ENCODE measurements at places on chromosomes 12 and 14.
A peak's percentile ranks its signal among the peaks of the same experiment; 100 is the strongest.

GRCh38 chr14:64525354-64525753, 15.2 kb upstream of the HSPA2 start:
- no peak overlapping the region for H3K27ac ChIP-seq
- DNase-seq = no peak

GRCh38 chr12:113874999-113875561, 91.0 kb downstream of the RBM19 start:
- no peaks in the 10 kb centered on the region for H3K36me3 ChIP-seq
- H3K4me3 ChIP-seq = no peak overlapping the region
- peaks cover 3% of the 10 kb centered on the region for H3K27me3 ChIP-seq
- H3K4me1 ChIP-seq = peaks cover 17% of the 10 kb centered on the region

DNA sequence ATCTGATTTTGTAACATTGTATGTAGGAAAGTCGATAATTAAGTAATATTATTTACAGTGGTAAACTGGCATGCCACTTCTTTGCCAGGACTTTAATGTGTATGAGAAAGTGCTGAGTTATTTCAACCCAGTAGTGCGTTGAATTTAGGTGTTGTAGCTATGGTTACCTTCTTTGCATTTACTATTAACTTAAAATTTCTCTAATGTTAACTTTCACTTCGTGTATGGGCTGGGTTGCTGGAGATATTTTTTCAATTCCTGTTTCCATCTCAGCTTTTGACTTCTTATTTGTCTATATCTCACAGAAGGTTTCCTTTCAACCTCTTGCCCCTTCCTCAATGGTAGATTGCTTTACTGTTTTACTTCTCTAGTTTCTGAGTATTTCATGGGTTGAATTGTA, 1345.6 kb downstream of the FSCB start:
- H3K27me3 ChIP-seq = no peaks in the 10 kb centered on the region
- no peak for DNase-seq
- no peaks in the 10 kb centered on the region for H3K36me3 ChIP-seq
- H3K27ac ChIP-seq = no peak overlapping the region
- H3K4me3 ChIP-seq = no peak overlapping the region

DNA sequence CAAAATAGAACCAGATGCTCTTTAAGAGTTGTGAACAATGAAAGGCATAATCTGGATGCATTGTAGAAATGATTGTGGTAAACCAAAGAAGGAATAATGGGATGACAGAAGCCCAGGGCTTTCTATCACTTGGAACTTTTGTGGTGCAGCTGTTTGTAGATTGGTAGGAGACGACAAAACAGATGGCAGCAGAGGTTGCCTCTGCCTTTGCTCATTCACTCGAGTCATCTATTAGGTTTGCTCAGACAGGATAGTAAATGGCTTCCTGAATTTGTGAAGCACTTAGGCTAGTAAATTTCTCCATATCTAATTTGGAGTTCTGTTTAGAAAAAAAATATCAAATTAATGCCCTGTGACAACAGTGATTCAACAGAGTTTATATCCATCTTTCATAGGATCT, 78.4 kb downstream of the FGD4 start:
- no peaks in the 10 kb centered on the region for H3K27me3 ChIP-seq
- H3K27ac ChIP-seq = no peak overlapping the region
- H3K36me3 ChIP-seq = no peaks in the 10 kb centered on the region
- H3K4me3 ChIP-seq = no peak overlapping the region

- H3K4me1 ChIP-seq = no peaks in the 10 kb centered on the region
- H3K4me3 ChIP-seq = no peak overlapping the region
- DNase-seq = no peak
- H3K36me3 ChIP-seq = no peaks in the 10 kb centered on the region
- H3K27me3 ChIP-seq = peaks cover 2% of the 10 kb centered on the region
- no peak overlapping the region for H3K27ac ChIP-seq
These were observed 51.4 kb upstream of the ANO2 start for GRCh38 chr12:5996459-5996858.

DNA sequence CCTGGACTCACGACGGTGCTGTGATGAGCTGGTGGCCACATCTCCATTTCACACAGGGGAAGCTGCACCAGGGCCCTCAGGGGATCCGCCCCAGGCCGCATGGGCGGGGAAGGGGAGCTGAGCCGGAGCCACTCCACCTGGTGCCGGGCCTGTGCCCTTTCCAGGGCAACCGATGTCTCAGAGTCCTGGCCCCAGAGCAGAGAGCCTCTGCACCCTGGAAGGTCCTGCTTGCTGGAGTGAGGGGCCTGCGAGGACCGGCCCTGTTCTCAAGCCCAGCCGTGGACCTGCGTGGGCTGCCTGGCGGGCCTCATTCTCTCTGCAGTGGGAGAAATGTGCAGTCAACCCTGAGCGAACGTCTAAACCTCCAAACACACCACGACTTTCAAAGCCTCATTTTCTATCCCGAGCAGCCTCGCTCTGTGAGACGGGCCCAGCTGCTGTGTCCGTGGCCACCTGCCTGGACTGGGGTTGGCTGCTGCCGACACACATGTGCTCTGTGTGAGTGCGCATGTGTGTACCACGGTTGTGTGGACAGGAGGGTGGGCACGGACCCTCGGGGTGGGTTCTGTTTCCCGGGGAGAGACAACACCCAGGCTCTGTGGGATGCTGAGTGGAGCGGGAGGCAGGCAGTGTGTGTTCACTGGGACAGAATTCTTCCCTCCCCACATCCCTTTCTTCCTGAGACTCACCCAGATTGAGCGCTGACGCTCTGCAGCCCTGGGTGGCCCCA, 163.5 kb downstream of the KIF26A start:
- H3K4me3 ChIP-seq = no peak overlapping the region
- no peaks in the 10 kb centered on the region for H3K4me1 ChIP-seq
- no peak overlapping the region for H3K27ac ChIP-seq
- H3K36me3 ChIP-seq = no peaks in the 10 kb centered on the region
- no peaks in the 10 kb centered on the region for H3K27me3 ChIP-seq
- DNase-seq = no peak

DNA sequence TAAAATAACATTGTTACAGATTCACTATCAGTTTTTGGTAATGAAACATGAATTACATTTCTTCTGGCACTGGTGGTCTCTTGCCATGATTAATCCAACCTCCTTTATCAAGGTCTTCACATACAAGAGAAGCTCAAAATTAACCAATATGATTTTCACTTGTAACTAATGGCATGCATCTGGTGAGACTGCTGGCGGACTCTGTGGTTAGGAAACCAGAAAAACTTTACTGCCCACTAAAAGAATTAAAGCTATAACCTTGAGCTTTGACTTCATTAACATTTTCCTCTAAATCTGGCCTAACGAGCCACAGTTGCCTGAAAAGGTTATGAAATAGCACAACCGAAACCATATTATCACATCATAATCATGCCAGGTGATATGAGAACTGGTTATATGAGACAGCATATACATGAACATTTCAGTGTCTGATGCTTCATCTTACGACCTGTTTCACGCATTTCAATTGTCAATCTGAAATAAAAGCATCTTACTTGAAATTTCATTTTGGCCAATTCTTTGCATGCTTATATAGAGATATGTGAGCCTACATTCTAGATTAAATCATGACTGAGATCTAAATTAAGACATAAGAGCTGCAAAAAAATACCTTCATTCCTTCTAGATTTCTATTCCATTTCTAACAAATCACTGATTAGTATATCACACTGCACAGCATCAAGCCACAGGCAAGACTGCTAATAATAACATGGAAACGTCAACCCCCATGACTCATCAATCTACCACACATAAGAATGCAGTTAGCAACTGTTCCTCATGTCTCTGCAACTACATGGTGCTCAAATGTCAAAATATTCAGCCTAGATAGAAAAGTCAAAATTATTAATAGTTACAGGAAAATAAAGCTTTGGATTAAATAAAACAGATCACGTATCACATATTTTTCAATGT, 89.3 kb downstream of the OSBPL8 start:
- peak overlapping the region; percentile 71 for H3K27ac ChIP-seq
- no peak overlapping the region for H3K4me3 ChIP-seq
- peak; percentile 96 for DNase-seq
- no peaks in the 10 kb centered on the region for H3K27me3 ChIP-seq

DNA sequence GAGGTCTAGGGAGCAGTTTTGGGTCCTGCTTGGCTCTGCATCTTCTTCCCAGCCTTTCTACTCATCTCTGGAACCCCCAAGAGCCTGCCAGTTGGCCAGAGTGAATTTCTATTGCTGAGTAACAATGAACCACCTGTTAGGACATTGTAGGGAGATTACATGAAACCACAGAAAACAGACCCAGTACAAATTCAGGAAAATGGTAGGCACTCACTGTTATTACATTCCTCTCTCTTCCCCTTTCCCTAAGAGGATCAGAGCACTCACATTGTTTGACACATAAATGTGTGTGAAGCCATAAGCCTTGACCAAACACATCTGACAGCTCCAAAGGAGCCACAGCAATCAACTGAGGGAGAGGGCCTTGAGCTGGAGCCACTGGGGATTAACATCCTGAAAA, 216.1 kb downstream of the TMEM132D start:
- no peaks in the 10 kb centered on the region for H3K4me1 ChIP-seq
- no peak overlapping the region for H3K4me3 ChIP-seq
- H3K27me3 ChIP-seq = no peaks in the 10 kb centered on the region
- DNase-seq = no peak
- no peaks in the 10 kb centered on the region for H3K36me3 ChIP-seq

DNA sequence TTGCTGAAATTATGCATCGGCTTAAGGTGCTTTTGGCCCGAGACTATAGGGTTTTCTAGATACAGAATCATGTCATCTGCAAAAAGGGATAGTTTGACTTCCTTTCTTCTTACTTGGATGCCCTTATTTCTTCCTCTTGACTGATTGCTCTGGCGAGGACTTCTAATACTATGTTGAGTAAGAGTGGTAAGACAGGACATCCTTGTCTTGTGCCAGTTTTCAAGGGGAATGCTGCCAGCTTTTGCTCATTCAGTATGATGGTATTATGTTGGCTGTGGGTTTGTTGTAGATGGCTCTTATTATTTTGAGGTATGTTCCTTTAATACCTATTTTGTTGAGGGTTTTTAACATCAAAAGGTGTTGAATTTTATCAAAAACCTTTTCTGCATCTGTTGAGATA, 8.3 kb downstream of the BMAL2 start:
- peaks cover 35% of the 10 kb centered on the region for H3K4me1 ChIP-seq
- no peaks in the 10 kb centered on the region for H3K36me3 ChIP-seq

- no peaks in the 10 kb centered on the region for H3K4me1 ChIP-seq
- no peak overlapping the region for H3K27ac ChIP-seq
- no peaks in the 10 kb centered on the region for H3K36me3 ChIP-seq
- H3K27me3 ChIP-seq = no peaks in the 10 kb centered on the region
These were observed 103.1 kb downstream of the UNC79 start for GRCh38 chr14:93533842-93534241.

- no peak for DNase-seq
- peak overlapping the region; percentile 59 for H3K4me3 ChIP-seq
These were observed 5.0 kb downstream of the REM2 start for GRCh38 chr14:22887990-22888378.

DNA sequence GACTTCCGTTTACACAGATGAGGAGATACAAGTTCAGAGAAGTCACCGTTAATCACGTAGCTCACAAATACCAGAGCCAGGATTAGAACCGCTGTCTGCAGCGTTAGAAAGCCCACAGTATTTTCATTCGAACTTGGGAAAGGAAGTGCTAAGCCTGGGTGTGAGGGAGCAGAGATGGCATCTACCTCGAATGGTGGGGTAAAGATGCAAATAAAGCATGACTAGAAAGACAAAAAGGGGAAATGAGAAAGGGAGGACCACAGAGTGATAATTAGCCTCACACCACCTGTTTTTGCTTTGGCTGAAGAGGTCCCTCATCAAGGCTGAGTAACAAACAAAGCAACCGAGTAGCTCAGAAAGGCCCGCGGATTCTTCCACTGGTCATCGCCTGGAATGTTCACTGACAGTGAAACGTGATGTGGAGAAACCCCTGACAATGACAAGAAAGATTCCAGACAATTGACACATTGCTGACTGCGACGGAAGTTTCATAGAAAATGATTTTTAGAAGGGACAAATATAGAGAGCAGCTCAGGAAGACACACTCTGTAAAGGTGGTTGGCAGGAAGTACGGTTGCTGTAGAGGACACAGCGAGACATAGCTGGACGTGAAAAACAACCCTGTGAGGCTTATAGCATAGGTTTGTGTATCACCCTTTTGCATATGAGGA, 31.5 kb upstream of the BHLHE41 start:
- H3K36me3 ChIP-seq = no peaks in the 10 kb centered on the region
- H3K4me1 ChIP-seq = peaks cover 29% of the 10 kb centered on the region
- DNase-seq = no peak
- no peak overlapping the region for H3K27ac ChIP-seq
- no peaks in the 10 kb centered on the region for H3K27me3 ChIP-seq

GRCh38 chr14:63633801-63634200, 7.9 kb downstream of the WDR89 start:
- no peaks in the 10 kb centered on the region for H3K36me3 ChIP-seq
- H3K27me3 ChIP-seq = no peaks in the 10 kb centered on the region
- DNase-seq = no peak
- no peak overlapping the region for H3K4me3 ChIP-seq

DNA sequence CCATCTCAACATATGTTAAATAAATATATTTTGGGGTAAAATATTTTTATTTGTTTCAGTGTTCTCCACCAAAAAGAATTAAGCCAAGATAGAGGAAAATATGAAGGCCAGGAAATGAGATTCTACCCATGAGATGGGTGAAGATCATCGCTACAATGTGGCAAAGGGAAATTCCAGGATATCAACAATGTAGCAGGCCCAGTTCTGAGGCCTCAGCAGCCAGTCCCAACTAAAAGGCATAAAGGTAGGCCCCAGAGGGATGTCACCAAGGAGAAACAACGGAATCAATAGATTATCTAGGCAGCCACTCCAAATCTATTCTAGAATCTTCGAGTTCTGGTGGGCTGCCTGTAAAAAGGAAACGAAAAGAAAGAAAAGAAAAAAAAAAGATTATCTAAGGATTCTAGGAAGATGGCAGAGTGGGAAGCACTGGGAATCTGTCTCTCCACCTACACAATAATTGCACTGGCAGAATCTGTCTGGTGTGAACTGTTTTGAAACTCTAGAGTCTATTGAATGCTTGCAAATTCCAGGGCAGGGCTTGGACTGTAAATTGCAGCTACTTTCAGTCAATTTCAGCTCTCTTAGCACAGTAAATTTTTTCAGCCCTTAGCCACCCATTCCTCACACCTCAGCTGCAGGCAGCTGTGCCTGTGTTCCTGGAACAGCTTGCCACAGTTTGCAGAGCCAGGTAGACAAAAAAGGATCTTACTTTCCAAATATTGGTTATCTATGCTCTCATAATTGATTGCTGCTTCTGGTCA, 33.1 kb upstream of the MMP19 start:
- no peak for DNase-seq
- H3K4me3 ChIP-seq = no peak overlapping the region
- H3K27me3 ChIP-seq = no peaks in the 10 kb centered on the region
- no peaks in the 10 kb centered on the region for H3K36me3 ChIP-seq
- peaks cover 3% of the 10 kb centered on the region for H3K4me1 ChIP-seq
- H3K27ac ChIP-seq = no peak overlapping the region

- H3K4me1 ChIP-seq = peaks cover 6% of the 10 kb centered on the region
- H3K27ac ChIP-seq = no peak overlapping the region
- no peaks in the 10 kb centered on the region for H3K27me3 ChIP-seq
- H3K4me3 ChIP-seq = no peak overlapping the region
These were observed 46.8 kb downstream of the ATP2B1 start for GRCh38 chr12:89661706-89662330.

Data from astrocyte (in vitro differentiated cells and primary cell).